ENCODE measurements at places on chromosomes 7 and 10.

DNA sequence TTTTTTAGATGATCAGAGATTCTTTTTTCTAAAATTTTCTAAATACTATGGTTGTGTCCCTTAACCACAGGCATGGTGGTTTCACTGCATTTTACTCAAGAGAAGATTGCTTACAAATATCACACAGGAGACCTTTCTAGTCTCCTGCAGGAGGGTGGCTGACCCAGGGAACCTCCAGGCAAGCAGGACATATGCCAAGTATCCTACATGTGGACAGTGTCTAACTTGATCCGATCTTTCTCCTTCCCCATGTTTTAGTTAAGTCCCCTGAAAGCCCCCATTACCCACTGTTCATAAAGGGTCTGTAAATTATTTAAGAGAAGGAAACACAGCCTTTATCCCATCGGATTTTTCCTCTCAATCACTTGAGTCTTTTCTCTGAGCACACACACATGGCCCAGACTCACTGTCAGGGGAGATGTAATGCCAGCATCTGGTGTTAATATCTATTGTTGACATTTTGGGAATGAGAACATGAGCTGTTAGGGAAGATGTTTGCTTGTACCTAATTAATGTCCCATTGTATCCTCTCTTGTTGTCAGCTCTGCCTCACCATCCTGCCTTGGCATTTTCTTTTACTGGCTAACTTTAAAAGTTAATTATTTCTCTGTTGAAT is 755.2 kb downstream of the AUTS2 start:
- DNase-seq = no peak

GRCh38 chr7:17153536-17153935 is 144.9 kb upstream of the AHR start:
- DNase-seq = no peak

DNA sequence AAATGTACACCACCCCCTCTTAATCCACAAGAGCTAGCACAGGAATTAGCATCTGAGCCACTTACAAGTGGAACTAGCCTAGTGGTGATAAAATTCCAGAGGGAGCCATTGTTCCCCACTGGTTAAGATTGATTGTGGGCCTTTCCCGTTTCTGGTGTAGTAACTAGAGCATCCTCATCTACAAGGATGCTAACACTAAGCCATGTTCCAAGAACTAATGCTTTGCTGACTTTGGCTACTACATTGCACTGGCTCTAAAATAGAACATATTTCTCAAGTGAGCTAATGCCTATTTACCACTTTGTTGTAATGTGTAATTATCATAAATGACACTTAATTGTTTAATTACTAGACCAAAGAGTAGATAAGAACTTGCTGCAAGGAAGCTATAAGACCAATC is 143.7 kb downstream of the FZD1 start:
- DNase-seq = no peak

- DNase-seq = no peak
Observed at GRCh38 chr10:58305821-58306220, 29.0 kb upstream of the UBE2D1 start.

GRCh38 chr10:110609605-110610004 is 34.5 kb upstream of the RBM20 start:
- DNase-seq = no peak

DNA sequence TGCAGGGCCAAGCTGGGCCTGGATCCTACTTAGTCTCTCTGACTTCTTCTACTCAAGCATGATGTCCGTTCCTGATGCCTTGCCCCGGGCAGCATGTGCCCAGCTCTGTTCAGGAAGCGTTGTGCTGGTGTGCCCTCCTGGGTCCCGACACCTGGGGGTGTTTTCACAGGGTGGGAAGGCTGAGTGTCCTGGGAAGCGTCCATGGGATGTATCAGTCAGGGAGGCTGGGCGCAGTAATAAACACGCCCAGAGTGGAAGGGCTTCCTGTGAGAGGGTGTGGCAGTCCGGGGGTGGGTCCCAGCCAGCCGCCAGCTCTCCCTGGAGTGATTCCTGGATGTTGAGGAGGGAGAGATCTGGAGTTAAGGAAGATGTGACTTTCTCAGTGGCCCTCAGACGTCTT is 29.0 kb downstream of the FOXK1 start:
- DNase-seq = no peak

DNA sequence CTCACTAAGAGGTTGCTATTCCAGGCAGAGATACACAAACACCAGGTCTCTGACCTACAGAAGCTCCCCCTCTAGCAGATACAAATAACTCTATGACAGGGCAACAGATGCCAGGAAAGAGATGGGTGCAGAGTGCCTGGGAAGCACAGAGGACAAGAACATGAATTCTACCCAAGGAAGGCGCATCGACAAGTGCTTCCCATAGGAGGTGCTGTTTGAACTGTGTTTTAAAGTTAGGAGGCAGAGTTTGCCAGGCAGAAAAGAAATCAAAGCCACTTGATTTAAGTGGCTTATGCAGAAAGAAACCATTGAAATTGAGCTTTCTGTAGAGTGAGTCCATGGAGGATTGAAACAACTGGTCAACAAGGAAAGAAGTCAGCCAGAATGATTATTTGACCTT is 35.3 kb upstream of the EGR2 start:
- DNase-seq = no peak

DNA sequence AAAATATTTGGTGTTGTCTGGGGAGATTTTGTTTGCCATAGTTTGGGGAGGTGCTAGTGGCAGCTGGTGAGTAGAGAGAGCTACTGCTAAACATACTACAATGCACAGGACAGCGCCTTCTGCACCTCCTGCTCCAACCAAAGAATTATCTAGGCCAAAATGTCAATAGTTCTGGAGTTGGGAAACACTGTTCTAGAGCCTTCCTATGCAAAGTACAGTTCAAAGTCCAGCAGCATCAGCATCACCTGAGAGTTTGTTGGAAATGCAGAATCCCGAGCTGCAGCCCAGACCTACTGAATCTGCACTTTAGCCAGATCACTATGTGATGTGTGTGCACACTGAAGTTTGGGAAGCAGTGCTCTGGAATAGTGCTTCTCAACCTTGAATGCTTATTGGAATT is 290.7 kb downstream of the TCF7L2 start:
- no peak for DNase-seq

GRCh38 chr7:41035794-41036193 is 667.1 kb downstream of the INHBA start:
- no peak for DNase-seq

GRCh38 chr10:92291921-92292845 is 1.2 kb downstream of the MARCHF5 start:
- peak; percentile 30 for DNase-seq

DNA sequence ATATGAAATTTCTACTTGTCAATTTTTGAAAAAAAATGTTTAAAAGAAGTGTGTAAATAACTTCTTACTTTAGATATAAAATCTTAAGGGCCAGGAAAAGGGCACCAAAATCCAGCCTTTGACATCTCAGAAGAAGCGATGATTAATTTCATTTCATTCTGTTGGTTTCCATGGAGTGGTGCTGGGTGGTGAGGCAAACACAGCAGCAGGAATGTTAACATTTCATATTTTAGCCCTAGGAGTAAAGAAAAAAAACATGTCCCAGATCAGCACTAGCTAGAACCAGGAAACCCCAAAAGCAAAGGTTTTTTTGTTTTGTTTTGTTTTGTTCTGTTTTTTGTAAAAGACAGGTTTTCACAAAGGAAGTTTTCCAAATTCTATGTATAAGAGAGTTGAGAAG is 298.8 kb upstream of the C7orf33 start:
- no peak for DNase-seq

DNA sequence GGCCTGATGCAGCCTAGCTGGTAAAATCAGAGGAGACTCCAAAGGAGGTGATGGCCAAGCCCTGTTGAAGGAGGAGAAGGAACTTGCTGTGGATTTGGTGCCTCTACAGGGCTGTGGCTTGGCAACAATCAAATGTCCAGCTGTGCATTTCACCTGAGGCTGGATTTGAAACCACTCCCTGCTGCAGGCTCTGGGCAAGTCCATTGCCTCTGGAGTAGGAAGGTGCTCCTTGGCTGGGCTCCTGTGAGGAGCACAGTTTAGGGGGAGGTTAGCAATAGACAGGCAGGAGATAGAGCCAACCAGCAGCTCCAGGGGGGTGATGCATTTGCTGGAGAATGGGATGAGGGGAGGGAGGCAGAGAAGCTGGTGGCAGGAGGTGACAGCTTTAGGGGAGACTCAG is 26.5 kb downstream of the CDH23 start:
- no peak for DNase-seq

- DNase-seq = no peak
Observed at GRCh38 chr7:131250331-131250730, 77.3 kb upstream of the MKLN1 start.

- DNase-seq = no peak
Observed at GRCh38 chr10:50384898-50385297, 133.6 kb upstream of the ASAH2 start.

- no peak for DNase-seq
Observed at GRCh38 chr10:110335314-110336064, 30.8 kb upstream of the SMNDC1 start.

- no peak for DNase-seq
Observed at GRCh38 chr10:133471300-133472109, 17.8 kb downstream of the SCART1 start.

DNA sequence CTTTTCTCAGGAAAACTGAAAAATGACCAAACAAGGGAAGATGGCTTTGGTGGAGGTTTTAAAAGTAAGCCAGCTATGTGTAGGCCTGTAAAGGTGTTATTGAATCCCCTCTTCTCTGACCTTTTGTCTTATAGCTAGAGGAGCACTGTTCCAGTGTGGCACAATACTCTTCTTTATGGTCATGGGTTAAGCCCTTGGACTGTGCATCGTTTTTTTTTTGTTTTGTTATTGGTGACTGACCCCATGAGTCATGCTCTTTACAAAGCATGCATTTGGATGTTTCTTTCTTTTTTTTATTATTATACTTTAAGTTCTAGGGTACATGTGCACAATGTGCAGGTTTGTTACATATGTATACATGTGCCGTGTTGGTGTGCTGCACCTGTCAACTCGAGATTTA is 19.6 kb upstream of the FAM25A start:
- no peak for DNase-seq

DNA sequence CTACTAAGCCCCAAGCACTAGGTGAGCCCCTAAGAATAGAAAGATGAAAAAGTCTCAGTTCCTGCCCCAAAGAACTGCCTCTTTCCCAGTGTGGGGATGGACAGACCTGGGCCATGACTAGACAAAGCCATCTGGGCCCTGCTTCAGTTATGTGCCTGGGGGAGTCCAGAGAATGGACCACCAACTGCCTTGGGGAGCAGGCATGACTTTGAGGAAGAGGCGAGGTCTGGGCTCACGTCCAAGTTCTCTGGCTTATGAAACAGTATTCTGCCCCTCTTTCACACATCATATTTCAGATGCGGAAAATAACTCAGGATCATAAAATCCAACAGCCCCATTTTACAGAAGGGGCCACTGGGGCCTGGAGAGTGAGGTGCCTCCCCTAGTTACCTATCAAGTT is 80.3 kb downstream of the PLXNA4 start:
- no peak for DNase-seq

- DNase-seq = no peak
Observed at GRCh38 chr10:1736972-1737221, 428 bp downstream of the ADARB2 start.

DNA sequence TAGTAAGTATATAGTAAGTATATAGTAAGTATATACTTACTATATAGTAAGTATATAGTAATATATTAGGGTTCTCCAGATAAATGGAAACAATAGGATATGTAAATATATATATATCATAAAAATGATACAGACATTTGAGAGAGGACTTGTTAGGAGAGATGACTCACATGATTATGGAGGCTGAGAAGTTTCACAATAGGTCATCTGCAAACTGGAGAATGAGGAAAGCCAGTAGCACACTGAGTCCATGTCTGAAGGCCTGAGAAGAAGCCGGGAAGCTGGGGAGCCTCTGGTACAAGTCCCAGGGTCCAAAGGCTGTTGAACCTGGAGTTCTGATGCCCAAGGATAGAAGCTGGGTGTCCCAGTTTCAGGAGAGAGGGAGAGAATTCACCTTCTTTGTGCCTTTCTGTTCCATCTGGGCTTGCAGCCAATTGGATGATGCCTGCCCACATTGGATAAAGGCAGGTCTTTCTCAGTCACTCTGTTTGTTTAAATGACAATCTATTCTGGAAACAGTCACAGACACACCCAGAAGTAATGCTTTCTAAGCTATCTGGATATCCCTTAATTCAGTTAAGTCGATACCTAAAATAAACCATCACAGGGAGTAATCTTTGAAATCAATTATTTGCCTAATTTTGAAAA is 205.5 kb upstream of the CDC14C start:
- no peak for DNase-seq

DNA sequence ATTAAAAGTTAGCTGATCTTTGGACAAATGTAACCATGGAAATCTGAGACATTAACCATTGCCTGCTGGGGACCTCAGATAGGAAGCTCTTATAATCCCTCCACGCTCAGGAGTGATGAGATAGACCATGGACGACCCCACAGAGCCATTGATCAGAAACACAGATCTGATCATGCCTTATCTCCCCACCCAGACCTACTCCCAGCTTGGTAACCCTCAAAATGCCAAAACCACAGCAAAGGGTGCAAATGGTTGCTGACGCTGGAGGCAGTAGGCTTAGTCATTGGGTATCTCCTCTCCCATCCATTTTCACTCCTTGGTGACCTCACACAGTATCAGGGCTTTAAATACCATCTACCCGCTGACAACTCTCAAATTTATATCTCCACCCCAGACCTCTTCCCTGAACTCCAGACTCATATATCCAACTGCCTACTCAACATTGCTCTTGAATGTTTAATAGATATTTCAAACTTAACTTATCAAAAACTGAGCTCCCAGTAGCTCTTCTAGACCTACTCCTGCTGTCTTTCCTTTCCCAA is 60.8 kb downstream of the CRTAC1 start:
- no peak for DNase-seq

DNA sequence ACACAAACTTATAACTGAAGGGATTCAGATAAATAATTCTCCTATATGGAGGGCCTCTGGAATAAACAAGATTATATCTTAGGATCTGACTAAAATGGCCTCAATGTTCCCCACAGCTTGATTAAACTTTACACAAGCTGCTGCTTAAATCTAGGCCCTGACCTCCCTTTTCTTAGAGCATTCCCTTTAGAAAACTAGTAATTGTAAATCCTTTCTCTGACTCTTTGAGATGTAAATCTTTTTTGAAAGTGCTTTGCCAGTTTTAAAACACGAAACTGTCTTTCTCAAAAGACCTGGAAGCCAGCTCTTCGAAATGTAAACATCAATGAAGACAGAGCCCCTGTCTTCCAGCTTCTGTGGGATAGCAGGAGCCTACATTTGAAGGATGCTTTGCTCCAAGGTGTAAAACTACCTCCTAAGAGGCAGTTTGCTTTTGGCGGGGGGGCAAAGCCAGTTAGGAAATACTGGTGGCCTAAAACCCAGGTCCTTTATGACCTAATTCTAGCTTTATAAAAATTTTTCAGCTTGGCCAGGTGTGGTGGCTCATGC is 758.7 kb downstream of the CNTNAP2 start:
- DNase-seq = no peak

GRCh38 chr7:36208997-36209813 is 56.2 kb downstream of the EEPD1 start:
- no peak for DNase-seq

- DNase-seq = no peak
Observed at GRCh38 chr7:40859965-40860543, 725.2 kb downstream of the SUGCT start.

DNA sequence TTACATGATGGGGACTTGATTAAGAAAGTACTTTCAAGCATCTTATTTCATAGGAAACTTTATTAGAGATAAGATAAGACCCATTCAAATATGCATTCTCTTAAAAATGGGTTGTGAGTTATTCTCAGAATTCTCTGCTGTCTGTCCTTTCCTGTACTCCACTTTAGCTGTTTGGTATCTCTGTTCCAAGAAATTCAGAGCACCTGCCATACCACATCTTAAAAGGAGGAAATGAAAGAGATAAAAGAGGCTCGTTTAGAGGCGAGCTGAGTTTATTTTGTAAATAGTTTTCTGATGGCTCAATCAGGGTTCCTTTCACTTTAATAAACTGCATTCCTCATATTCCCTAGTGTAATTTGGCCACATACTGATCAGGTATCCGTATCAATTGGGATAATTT is 87.2 kb downstream of the MDFIC start:
- DNase-seq = no peak

Measured in activated CD4-positive, alpha-beta T cell treated with anti-CD3 and anti-CD28 coated beads for 4 hours (primary cell).